Activated T-cell treated with anti-CD3 and anti-CD28 coated beads for 48 hours (primary cell): ENCODE measurements at places on chromosomes 7 and 10.

DNA sequence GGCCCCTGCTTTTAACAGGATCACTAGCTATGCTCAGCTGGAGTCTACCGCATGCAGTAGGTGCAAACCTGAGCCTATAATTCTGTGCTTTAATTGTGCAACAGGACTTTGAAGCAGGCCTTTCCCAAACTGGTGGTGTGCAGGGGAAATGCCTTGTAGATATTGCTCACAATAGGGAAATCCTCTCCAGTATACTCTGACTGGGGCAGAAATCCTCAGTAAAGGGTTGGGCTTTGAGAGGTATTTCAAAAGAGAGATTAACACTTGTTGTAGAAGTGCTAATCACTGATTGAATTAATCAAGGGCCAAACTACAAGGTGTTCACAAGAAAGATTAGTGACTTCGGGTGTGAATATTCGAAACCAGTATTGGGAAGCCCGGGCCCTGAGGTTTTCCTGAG, 58.5 kb upstream of the EXOC6 start:
- DNase-seq, result no peak

GRCh38 chr7:123725586-123726171, 23.1 kb downstream of the WASL start:
- no peak for DNase-seq

DNA sequence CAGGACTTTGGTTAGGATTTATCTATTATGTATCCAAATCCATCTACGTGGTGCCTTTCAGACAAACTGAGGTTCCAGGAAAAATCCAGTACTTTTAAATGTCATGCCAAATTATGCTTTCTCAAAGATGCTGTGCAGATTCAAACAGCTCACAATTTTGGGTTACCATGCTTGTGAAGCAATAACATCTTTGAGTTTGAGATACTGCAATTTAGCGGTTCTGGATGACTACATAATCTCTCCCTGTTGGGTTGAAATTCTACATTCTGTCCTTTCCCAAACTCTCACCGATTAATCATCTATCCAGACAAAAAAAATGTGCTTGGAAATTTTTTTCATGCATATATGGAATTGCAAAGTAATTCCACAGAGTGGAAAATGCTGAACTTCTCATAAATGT, 3.5 kb downstream of the RHOBTB1 start:
- no peak for DNase-seq

- DNase-seq, result no peak
Measured at GRCh38 chr10:26238378-26238777, 21.8 kb downstream of the GAD2 start.

- DNase-seq, result no peak
Measured at GRCh38 chr7:101547022-101547915, 81.8 kb downstream of the MYL10 start.

GRCh38 chr10:132324186-132324585, 7.8 kb upstream of the LRRC27 start:
- DNase-seq, result no peak

DNA sequence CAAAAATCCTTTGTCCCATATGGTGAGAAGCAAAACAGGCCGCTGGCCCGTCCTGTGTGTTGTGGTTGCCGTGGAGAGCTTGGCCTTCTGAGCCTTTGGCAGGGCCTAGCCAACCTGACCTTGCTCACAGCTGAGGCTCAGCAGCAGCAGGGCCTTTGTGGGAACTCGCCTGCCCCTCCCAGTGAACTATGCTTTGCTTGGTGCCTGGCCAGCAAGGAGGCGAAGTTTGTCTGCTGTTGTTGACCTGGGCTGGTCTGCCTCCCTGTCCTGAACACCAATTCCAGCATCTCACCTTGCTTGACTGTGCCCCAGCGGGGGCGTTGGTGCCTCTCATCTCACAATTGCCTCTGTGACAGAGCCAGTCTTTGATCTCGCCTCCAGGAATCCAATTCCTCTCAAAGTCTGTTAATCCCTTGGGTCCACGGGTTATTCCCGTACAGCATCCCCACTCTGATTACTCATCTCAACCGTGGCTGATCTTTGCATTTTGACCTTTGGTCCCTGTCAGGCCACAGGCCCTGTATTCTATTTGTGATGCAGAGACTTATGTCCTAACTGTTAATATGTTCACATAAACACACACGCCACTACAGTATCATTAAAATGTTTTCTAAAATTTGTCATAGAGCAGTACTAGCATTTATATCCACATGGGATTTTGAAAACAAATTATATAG, 22.6 kb downstream of the EPDR1 start:
- no peak for DNase-seq

- DNase-seq, result no peak
Measured at GRCh38 chr7:74466196-74466813, 12.6 kb downstream of the GTF2IRD1 start.

DNA sequence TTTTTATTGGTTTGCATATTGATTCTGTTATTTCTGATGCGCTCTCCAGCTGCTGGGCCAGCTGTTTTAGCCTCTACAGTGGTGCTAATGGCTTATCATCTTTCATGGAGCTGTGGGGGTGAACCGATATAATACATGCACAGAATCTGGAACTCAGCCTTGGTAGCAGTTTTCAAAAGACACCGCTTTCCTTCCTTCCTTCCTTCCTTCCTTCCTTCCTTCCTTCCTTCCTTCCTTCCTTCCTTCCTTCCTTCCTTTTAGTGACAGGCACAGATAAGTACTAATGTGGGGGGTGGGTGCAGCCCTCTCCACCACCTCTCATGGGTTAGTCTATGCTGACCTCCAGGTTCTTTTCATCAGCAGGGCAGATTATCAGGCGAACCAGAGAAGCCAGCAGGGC, 31.9 kb upstream of the C10orf53 start:
- DNase-seq, result no peak

DNA sequence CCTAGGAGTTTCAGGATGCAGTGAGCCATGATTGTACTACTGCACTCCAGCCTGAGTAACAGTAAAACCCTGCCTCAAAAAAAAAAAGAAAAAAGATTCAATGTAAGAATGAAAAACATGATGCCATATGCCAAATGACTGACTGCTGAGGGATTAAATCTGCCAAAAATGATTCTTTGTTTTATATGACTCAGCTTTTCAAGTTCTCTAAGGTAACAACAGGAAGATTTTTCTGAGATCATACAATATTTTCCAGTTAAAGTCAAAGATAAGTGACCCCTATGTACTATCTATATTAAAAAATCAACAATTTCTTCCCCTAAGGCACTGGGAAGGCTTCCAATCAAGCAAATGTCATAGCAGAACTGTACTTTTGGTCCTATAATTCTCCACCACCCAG, 271.2 kb upstream of the IMMP2L start:
- no peak for DNase-seq

- no peak for DNase-seq
Measured at GRCh38 chr10:77111611-77112550, 525.7 kb downstream of the KCNMA1 start.

DNA sequence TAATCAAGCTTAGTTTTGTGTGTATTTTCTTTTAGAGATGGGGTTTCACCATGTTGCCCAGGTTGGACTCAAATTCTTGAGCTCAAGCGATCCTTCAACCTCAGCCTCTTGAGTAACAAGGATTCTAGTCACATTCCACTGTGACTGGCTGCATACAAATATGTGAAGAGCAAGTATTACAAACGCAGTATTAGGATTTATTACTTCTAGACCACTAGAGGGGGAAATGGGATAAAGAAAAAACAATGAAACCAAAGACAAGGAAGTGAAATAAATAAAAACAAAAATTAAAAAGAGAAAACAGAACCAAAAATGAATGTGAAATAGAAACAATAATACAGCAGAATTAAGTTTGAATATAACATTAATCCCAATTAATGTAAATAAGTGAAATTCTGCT, 308.7 kb downstream of the ANKRD30A start:
- no peak for DNase-seq

DNA sequence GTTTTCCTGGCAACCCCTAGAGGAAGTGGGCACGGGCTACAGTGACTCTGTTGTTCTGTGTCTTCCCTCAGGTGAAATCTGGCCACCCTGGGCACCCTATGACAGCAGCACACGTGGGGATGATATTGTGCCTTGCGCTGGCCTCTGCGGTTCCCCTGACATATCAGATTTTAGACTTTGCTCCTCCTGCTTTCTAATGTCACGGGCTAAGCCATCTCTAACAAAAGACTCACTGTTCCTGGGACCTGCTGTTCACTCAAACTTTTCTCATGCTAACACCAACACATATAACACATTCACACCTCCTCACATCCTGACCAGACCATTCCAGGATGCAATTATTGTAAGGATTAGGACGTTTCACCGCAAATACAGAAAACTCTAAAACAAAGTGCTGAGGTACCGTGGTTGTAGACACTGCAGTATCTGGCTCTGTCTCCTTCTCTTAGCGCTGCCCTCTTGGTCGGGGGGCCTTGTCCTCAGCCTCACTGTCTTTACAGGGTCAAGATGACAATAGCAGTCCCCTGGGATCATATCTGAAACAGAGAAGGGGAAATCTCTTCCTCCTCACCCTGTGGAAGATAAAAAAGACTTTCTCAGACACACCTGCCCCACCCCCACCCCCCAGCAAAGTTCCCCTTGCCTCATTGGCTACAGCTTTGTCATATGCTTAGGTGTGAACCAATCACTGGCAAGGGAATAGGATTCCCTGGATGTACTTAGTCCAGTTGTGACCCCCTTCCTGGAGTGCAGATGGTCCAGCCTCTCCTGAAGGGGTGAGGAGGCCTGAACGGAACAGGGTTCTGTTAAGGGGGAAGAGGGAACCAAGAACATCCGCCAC, 14.1 kb downstream of the CHN2 start:
- DNase-seq, result no peak
